ENCODE measurements at places on chromosomes 1 and 21. TPM values are rescaled to one million over a fixed set of nuclear protein-coding genes. Genes with fewer than 3 reads are reported as not detected.

Gene ACTL8
- 0.30 TPM for total RNA-seq

Gene UQCRHL
- 0.89 TPM for total RNA-seq

Gene LAX1
- not detected for total RNA-seq

Gene RGS1
- total RNA-seq = not detected

Gene SPRR1B
- not detected for total RNA-seq

Gene CR1L
- total RNA-seq = not detected

Gene TMEM82
- not detected for total RNA-seq

Gene SPATA21
- not detected for total RNA-seq

Gene HSD3B2
- not detected for total RNA-seq

Gene CFAP126
- not detected for total RNA-seq

Gene CHI3L1
- total RNA-seq = 0.59 TPM

Gene SLC22A15
- total RNA-seq = 0.30 TPM

Gene ALX3
- total RNA-seq = not detected

Gene MAST2
- total RNA-seq = 17.3 TPM

Gene ALPL
- 7.2 TPM for total RNA-seq

Gene C1orf167
- total RNA-seq = 0.45 TPM

Gene PADI2
- total RNA-seq = under 0.01 TPM

Gene FAM177B
- not detected for total RNA-seq

Gene VPS45
- 29.1 TPM for total RNA-seq

Gene COL9A2
- total RNA-seq = 4.9 TPM

All from bronchus fibroblast of lung (primary cell).